ENCODE measurements at places on chromosomes 4 and X.

DNA sequence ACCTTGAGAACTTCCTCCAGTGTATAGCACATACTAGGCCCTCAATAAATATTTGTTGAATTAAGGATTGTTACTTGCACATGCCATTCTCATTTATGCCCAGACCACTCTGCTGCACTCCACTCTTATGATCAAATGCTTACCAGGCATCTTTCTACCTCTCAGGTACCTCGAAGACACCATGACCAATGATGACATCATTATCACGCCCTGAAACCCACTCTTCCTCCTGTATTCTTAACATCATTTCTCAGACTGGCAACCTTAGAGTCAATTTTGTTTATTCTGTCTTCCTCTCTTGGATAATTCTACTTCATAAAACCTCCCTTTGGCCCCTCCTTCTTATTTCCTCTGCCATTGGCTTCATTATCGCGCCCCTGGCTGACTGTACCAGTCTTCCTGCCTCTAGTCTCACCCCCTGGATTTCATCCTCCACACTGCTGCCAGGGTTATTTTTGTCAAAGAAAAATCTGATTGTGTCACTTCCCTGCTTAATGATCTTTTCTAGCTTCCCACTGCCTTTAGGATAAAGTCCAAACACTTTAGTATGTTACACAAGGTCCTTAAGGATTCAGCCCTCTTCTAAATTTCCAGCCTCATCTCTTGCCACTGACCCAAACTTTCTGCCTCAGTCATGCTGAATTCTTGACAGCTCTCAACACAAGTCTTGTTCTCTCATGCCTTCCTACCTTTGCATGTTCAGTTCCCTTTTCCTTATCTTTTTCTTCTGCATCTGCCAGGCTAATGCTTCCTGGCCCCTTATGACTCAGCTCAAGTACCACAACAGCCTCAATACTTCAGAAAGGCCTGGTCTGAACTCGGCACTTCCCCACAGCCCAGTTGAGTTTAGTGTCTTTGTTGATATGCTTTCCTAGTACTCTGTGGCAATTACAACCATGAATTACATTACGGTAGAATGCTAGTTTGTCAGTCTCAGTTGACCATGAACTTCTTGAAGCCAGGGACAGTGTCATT, 45.8 kb downstream of the HDAC8 start:
- no peak for DNase-seq

GRCh38 chr4:8320386-8320750, 50.8 kb downstream of the HTRA3 start:
- DNase-seq: no peak

GRCh38 chr4:36385951-36386571, 104.6 kb downstream of the DTHD1 start:
- DNase-seq: no peak

- no peak for DNase-seq
These were observed 8.3 kb downstream of the MAGEA11 start for GRCh38 chrX:149720021-149720689.

DNA sequence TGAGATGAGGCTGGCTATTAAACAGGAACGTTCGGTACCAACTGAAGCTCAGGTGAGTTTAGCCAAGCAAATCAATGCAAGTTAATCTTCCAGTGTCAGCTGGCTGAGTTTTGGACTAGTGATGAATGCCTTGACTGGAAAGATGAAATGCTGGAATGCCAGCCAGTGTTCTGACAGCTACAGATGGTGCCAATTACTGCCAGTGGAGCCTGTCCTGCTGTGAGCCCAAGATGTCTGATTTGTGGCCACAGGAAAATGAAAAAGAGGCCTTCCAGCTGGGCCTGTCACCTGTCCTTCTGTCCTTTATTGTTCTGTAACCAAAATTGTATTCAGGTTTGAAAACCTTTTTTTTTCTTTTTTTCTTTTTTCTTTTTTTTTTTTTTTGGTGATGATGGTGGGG, 223.1 kb downstream of the AFF2 start:
- no peak for DNase-seq

DNA sequence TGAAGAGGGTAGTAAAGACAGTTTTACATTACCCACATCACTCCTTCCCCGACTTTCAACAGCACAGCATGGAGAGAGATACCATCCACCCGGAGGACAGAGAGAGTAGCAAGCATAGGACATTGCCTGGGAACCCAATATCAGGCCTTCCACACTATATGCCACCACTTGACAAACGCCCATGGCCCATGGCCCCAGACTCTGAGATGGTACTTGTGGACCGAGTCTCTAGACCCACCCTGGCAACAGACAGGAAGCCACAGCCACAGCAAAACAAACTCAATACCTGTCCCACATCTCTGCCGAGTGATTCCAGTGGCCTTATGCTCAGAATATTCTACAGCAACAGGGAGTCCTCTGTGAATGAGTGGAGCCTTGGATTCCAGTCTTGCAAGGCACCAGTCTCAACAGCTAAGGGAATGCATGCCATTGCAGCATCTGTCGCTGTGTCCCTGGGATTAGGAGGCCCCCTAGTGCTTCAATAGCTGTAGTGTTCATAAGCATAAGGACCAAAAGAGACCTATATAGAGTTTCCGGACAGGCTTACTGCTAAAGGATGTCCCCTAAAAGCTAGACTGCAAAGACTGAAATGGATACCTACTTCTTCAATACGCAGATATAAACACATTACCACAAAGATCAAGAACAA, 14.7 kb upstream of the CT55 start:
- peak; percentile 25 for DNase-seq

DNA sequence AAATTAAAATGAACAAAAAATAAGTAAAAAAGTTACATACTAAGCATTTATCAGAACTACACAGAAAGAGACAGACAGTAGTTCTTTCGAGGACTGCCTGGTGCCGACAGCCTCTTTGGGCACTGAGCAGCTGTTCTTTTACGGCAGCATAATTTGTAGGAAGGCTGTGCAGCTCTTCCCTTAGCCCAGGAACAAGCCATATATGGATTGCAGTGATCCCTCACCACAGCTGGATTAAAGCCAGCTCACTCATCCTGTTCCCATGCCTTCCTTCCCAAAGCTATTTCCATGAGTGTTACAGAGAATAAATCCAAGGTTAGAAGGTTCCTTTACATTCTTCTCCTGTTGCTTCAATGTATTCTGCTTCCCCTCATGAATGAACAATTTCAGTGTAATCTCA, 71.7 kb downstream of the DDX60L start:
- DNase-seq: peak; percentile 8

DNA sequence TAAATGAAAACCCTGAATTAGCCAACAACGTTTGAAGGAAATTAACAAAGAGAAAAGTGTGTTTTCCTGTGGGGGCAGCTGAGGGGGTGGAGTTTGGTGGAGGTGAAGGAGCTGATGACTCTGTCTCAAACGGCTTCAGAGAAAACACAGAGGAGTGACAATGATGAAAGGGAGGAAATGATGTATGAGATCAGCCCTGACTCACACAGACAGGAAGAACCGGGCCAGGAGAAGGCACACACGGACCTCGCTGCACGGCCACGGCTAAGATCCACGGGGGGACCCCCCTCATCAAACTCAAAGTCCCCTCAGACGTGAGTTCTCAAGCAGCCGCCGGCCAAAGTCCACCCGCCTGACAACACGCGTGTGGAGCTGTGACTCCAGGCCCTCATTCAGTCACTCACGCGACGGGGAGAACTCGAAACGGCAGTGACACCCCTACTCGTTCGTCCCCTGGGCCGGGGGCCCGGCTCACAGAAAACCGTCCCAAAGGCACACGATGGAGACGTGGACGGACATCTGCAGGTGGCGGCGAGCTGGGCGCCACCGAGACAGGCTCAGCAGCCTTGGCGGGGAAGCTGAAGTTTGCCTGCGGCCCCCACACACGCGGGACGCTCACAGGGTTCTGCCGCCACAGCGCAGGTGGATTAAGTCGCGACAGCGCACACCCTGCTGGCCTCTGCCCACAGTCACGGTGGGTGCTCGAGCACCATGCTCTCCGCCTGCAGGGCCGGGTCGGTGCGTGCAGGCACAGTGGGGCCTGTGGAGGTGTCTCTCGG, 28.8 kb downstream of the PPP2R3B start:
- peak; percentile 81 for DNase-seq

DNA sequence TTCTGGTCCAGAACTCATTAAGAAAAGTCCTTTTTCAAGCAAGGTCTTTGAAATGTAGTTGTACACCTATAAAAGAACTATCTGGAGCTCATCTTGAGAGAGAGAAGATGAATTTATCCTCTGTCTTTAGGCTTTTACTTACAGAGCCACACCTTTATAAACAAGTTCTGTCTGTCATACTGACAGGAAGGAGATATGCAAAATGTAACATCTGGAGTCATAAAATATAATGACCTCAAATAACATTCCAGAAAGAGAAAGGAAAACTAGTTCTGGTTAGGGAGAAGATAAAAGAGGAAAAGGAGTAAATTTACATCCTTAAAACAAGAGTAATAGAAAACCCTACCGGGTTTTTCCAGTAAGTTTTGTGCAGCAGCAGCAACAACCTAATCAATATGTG, 1.3 kb downstream of the INPP4B start:
- no peak for DNase-seq

DNA sequence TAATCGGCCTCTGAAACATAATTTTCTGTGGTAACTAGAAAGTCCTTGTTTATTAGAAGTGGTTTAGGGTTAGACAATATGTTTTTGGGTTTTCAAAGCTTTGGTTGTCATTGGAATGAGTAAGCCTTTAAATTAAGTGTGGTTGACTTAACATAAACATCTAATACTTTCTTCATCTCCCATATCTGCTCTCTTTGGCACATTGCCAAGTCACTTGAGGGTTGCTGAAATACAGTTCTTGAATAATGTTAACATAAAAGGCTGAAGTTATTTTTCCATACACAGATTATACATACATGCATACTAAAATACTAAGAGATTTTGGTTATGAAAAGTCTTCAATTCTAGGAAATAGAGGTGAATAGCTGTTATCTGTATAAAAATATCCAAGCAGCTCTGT, 241.7 kb upstream of the BMP3 start:
- no peak for DNase-seq

- DNase-seq: no peak
These were observed 58.6 kb downstream of the PALLD start for GRCh38 chr4:168555437-168555836.

- no peak for DNase-seq
These were observed 196.6 kb downstream of the ASB9 start for GRCh38 chrX:15073313-15073712.

- DNase-seq: no peak
These were observed 208.5 kb upstream of the FAT1 start for GRCh38 chr4:186932196-186932595.

DNA sequence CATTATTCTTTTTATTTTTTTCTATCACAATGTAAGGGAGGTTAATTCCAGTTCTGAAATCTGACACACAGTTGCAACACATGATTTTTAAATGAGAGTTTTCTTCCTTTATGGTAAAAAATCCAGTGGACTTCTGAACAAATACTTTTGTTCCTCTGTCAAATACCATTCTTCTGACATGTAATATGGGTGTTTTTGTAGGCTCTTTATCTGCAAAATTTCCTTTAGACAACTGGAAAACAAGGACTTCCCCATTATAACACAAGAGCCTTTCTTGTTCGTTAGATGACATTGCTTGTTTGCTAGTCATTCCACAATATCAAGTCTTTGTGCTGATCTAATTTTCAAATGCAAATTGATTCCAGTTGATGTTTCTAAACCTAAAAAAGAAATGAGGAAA, 7.7 kb downstream of the FANCB start:
- DNase-seq: no peak

DNA sequence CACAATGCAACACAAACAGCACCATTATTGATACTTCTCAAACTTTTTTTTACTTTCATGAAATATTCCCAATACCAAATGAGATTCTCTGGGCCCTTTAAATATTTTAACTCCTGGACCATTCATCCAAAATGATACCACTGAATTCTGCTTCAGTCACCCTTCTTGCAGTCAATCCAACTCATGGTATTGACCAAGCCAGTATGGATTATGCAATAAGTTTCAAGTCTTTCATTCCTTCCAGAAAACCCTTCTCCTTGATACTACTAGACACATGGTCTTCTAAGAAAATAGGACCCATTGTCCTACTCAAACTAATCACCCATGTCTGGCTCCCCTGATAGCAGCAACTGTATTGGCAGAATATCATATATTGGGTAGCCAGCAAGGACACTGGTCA, 23.0 kb downstream of the ZNF721 start:
- DNase-seq: no peak

DNA sequence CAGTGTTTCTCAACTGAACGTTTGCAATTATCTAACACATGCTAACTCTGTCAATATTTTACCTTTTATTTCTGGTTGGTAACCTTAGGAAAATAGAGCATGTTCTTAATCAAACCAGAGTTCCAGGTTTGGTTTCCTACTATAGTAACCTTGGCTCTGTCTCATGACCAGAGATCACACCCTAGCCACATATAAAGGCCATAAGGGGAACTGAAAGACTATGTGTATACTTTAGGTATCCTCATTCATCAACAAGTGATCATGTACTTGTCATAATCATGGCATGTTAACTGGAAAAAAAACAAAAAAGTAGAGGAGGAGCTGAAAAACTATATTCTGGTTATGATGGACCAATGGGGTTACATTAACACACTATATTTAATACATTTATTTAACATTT, 302.4 kb downstream of the TEX13A start:
- no peak for DNase-seq

GRCh38 chrX:21883258-21883657, 27.5 kb downstream of the YY2 start:
- DNase-seq: no peak

GRCh38 chr4:87631668-87632067, 18.4 kb upstream of the DMP1 start:
- no peak for DNase-seq

GRCh38 chr4:142700531-142700930, 145.6 kb downstream of the INPP4B start:
- DNase-seq: no peak

DNA sequence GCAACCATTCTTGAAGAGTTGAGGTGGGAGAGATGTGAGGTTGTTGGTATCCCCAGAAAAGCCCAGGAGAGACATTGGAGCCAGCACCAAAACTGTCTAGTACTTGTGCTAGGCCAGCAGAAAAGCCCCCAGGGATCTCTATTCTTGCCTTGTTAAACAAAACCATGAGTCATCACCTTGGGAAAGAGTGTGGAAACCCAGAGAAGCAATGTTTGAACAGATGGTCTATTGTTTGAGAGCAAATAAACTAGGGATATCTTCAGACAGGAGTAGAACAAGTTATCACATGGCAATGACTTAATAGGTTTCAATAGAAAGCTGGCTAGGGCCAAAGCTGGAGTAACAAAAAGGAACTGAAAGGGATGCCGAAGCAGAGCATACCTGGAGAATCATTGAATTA, 195.7 kb upstream of the CASK start:
- DNase-seq: no peak

DNA sequence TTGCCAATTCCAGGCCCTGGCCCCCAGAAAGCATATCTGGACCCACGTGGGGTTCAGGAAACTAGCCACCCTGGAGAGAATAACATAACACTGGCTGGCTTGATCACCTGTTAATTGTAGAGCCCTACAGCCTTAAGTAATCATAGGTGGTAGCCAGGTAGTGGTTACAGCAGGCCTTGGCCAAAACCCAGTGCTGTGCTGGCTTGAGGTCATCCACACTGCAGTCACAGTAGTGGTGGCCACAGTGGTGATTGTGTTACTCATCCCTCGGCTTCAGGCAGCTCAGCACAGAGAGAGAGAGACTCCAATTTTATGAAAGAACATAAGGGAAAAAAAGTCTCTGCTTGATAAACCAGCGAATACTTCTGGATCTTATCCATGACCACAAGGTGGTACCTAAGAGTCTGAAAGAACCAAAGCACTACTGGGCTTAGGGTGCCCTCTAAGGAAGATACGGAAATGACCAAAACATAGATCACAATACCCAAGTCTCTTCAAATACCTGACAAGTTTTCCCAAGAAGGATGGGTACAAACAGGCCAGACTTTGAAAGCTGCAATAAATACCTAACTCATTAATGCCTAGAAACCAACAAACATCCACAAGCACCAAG, 46.6 kb upstream of the CDX4 start:
- no peak for DNase-seq

Data from H54 (cell line).